ENCODE measurements at places on chromosomes 5 and 9. TPM values are rescaled to one million over a fixed set of nuclear protein-coding genes. Genes with fewer than 3 reads are reported as not detected.

- H3K4me1 ChIP-seq, result no peaks in the 10 kb centered on the region
- H3K27ac ChIP-seq, result no peak overlapping the region
- H3K36me3 ChIP-seq, result no peaks in the 10 kb centered on the region
- no peaks in the 10 kb centered on the region for H3K27me3 ChIP-seq
Observed at GRCh38 chr5:179371121-179371510, 25.9 kb upstream of the ADAMTS2 start.

DNA sequence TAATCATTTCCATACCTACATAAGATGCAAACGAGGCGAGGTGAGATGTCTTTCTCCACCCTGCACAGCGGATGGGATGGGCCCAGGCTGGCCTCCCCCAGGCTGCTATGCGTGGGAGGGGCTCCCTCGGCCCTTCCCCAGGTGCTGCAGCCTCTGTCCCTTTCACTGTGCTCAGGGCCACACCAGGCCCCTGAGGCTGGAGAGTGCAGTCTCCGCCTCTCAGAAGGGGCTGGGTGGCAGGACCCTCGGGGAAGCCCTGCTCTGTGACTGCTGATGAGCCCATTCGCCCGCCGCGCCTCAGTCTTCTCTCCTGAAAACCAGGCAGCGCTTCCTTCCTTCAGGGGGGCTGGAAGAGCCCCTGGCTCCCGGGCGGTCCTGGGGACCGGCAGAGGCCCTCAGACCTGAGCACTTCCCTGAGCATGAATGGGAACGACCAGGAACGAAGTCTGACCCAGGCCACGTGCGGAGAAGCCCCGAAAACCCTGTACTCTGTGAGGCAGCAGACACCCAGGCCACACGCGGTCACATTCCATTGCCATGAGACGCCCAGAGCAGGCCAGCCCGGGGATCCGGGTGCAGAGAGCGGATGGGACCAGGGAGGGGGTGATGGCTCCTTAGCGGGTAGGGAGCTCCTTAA is 21.9 kb upstream of the NOTCH1 start:
- DNase-seq, result no peak
- H3K36me3 ChIP-seq, result no peaks in the 10 kb centered on the region
- peaks cover 19% of the 10 kb centered on the region for H3K4me1 ChIP-seq

Gene CCL27
- 1.1 TPM for polyA plus RNA-seq

DNA sequence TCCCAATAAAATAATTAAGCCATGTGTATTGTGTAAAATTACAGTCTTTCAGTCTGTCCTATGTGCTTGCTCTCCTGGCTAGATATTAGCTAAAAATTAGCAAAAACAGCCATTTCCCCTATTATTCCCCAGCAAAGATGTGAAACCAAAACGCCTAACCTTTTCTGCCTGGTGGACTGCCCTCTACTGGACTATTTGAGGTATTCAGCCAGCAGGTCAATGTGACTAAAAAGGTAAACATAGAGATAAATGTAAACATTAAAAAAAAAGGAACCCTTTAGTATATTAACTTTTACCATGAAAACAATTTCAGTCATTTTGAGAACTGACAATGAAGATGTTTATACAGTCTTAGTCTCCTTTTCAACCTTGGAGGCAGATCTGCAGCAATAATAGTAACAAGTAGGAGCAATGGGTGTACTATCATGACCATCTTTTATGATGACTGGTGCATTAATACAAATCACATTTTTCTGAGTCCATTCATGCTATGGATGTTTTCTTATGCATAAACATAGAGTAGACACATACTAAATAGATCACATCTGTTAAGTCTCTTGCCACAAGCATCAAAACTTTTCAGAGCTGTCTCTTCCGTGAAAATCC is 10.1 kb downstream of the ATG12 start:
- no peak overlapping the region for H3K4me3 ChIP-seq
- no peaks in the 10 kb centered on the region for H3K4me1 ChIP-seq
- H3K27me3 ChIP-seq, result no peaks in the 10 kb centered on the region
- peaks cover 12% of the 10 kb centered on the region for H3K36me3 ChIP-seq
